ENCODE measurements at places on chromosomes 5 and 9.
A peak's percentile ranks its signal among the peaks of the same experiment; 100 is the strongest.

GRCh38 chr5:172162987-172163343, 25.1 kb downstream of the STK10 start:
- no peak for DNase-seq

GRCh38 chr9:38309324-38310195, 82.9 kb upstream of the ALDH1B1 start:
- peak; percentile 86 for DNase-seq

GRCh38 chr5:81819556-81820317, 68.8 kb upstream of the SSBP2 start:
- DNase-seq: peak; percentile 44

DNA sequence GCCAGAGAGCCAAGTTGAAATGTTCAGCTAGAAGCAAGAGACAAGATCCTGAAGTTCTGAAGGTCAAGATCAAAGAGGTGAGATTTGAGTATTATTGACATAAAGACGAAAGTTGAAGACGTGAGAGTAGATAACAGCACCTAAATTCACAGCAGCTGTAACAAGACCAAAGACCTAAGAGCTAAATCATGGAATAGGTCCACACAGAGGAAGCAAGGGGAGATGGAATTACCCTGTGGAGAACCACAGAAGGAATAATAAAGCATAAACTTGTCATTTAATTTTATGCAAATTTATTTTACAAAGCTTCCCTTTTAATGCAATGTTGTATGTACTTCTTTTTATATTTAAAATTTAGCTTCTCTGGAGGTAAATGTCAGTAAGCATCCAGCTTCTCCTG, 523.7 kb downstream of the NR2F1-AS1 start:
- no peak for DNase-seq

DNA sequence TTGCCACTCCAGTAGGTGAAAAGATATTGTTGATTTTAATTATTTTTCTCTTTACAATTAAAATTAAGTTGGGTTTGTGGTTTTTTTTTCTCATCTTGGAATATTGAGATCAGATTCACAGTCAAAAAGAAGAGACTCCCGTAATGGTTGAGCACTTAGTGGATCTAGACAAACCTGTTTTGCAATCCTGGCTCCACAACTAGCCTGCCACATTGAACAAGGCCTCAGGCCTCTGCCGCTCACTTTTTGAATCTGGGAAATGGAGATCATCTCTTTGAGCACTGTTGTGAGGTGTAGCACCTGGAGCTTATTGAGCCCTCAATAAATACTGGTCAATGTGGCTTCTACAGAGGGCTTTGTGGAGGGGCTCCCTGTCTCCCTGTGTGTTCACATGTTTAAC, 37.1 kb upstream of the RARS1 start:
- no peak for DNase-seq

GRCh38 chr9:125447202-125447802, 185.7 kb downstream of the GAPVD1 start:
- no peak for DNase-seq

- peak; percentile 10 for DNase-seq
These were observed 236.9 kb downstream of the GOLPH3 start for GRCh38 chr5:31937226-31937625.

DNA sequence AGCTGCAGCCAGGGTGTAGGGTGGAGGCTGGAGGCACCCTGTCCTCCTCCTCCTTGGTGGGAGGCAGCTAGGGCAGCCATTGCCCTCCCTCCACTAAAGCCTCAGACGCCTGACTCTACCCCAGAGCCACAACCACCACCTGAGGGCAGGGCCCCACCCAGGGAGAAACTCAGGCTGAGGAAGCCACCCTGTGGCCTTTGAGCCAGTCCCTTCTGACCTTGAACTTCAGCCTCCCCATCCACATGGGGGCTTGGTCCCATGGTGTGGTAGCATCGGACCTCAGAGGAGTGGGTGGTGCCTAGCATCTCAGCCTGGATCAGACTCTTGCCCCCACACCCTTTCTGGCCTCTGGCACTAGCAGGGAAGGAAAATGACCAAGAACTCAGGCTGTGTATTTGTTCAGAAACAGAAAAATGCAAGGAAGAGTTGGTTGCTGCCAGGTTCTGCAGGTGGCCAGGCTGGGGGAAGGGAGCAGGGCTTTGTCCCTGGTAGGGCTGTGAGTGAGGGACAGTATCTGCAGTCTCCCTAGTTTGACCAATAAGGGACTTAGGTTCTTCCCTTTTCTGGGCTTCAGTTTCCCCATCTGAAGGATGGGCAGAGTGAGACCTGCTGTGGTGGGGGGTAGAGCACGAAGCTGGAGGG, 3.2 kb downstream of the DAB2IP start:
- DNase-seq: no peak

DNA sequence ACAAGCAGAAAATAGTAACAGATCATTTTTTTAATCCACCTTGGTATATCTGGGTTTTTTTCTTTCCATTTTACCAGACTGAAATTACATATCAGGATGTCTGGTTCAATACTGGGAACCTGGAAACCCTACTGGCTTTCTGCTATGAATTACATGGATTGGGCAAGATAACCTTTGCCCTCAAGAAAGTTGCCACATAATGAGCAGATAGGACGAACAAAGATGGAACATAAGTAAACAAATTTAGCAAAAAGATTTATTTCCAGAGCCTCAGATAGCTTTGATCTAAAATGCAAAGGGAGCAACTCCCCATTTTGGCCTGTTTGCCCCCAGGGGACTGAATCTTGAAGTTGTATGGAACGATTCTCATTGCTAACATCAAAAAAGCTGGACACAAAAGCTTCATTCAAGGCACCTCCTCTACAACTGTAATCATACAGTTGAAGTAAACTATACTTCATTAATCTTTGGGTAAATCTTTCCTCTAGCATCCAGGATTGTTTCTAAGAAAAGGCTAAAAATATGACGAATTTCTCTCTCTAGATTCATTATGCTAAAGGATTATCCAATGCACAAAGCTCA, 131.6 kb upstream of the PTGER4 start:
- DNase-seq: no peak

- no peak for DNase-seq
These were observed 8.3 kb downstream of the KIF2A start for GRCh38 chr5:62314213-62314830.

DNA sequence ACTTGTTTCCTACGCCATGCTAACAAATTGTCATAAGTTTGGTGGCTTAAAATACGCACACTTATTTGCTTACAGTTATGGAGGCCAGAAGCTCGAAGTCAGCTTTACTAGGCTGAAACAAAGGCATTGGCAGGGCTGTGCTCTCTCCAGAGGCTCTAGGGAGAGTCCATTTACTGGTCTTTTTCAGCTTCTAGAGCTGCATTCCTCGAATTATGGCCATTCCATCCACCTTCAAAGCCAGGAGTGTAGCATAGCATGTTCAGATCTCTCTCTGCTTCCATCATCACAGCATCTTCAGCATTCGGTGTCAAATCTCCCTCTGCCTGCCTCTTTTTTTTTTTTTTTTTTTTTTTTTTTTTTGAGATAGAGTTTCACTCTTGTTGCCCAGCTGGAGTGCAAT, 670.2 kb downstream of the ACTL7B start:
- no peak for DNase-seq

- peak; percentile 50 for DNase-seq
These were observed 1.2 kb downstream of the ASPN start for GRCh38 chr9:92480986-92481633.

DNA sequence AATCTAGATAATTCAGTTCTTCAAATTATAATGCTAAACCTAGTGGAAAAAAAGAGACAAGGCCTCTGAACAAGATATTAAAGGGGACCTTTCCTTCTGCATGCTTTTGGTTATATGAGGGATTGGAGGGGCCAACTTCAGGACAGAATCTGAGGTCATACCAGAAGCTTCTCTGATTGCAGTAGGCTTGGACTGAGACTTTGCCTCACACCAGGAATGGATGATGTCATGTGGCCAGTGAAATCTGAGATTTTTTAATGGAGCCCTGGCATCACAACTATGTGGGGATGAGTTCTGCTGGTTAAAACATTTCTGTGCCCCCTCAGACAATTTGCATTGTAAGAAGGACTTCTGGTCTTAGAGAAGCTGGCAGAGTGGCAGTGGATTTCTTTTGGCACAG, 88.6 kb downstream of the ANGPTL2 start:
- peak; percentile 56 for DNase-seq

- no peak for DNase-seq
These were observed 275.9 kb downstream of the GADD45G start for GRCh38 chr9:89880721-89881120.

- DNase-seq: peak; percentile 78
These were observed 3.8 kb downstream of the NDST1 start for GRCh38 chr5:150511578-150512367.

- DNase-seq: no peak
These were observed 89.7 kb upstream of the OSMR start for GRCh38 chr5:38756068-38756467.

DNA sequence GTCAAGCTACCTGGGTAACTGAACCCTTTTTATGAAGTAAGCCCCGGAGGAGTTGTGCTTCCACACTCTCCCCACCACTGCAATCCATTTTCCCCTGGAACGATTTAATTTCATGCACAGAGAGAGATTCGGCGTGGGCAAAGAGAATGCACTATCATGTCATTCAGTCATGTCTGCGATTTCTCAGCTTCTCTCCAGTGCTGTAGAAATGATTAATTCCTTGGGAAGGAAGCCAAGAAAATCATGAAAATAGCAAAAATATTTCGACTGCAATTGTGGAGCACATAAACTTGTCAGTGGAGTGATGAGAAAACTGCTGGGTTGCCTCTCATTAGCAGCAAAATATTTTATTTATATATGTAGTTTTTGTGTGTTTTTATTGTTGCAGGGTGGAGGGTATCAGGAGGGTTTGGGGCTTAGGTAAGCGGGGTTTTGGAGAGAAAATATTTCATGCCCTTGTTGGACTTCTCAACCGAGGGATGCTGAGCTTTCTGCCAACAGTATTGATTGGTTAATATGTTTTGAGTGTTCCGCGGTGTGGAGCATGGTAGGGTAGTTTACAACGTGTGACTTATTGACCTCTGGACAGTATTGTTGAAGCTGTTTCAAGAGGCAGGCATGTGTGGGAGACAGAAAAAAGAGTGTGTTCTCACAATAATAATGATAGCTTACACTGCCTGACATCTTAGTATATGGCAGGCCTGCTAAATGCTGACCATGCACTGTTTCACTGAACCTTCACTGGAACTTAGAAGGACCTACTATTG, 69.3 kb downstream of the SGCD start:
- DNase-seq: no peak

- DNase-seq: no peak
These were observed 68.6 kb downstream of the DPYSL3 start for GRCh38 chr5:147441191-147441695.
